ENCODE measurements at places on chromosomes 7 and 10.

DNA sequence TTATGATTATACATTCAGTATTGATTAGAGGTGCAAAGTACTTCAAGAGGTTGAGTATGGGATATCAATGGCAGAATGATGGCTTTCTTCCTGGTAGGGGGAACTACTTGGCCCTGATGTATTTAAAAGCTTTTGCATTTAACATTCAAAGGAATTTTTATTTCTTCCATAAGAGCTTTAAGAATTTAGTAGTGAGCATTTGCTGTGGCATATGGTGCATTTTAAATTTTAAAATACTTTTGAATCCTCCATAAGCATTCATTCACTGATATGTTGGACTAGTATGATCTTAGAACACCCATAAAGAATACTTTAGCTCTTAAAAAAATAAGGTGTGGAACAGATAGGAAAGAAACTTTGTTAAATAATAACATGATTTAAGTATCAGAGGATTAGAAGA is 191.9 kb upstream of the PPP1R3A start:
- DNase-seq = no peak

DNA sequence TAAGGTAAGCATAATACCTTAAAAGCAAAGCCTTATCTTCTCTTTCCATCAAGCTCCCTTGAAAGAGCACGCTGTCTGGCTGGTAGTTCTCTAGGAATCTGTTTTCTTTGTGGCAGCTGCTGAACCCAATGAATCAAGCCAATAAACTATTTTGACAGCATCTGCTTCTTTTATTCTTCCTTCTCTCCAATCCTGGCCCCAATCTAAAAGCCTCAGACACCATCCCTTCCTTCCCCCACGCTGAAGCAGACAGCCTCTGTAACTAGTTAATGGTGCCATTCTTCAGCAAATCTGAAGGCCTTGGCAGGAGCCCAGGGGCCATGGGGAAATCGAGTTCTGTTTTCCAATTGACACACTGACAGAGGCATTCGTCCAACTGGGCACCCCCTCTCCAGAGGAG is 186.6 kb upstream of the LYZL1 start:
- DNase-seq = no peak

DNA sequence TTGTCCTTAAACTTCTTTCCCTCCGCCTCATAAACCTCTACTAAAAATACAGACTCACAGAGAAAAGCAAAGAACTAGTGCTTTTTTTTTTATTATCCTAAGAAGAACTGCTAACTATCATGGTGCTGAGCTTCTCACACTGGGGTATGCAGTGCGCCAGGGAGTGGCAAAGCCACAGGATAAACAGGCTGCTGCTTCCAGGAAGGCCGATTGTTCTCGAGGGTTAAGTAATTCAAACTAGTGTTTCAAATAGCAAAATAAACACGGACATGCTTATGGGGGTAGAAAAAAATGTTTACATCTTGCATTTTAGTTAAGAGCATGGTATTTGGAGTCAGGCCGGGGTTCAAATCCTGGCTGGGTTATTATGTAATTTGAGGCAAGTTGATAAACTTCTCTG is 157.0 kb downstream of the TAX1BP1 start:
- DNase-seq = no peak

DNA sequence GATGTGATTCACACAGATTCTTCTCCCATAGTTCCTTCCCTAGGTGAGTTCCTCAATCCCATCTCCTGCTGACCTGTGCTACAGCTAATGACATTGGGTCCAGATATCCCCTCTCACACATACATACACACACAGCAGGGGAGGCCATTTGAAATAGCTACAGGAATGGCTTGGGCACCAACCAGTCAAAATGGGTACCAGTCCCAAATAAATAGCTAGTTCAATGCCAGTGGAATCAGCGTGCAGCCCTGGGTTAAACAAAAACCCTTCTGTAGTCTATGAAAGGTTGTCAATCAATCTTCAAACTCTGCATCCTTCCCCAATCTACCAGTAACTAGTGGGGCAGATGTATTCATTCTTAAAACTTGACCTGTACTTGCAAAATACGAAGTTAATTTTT is 9.3 kb downstream of the PNLIPRP2 start:
- no peak for DNase-seq

- no peak for DNase-seq
Observed at GRCh38 chr10:132591166-132591971, 53.8 kb downstream of the INPP5A start.

DNA sequence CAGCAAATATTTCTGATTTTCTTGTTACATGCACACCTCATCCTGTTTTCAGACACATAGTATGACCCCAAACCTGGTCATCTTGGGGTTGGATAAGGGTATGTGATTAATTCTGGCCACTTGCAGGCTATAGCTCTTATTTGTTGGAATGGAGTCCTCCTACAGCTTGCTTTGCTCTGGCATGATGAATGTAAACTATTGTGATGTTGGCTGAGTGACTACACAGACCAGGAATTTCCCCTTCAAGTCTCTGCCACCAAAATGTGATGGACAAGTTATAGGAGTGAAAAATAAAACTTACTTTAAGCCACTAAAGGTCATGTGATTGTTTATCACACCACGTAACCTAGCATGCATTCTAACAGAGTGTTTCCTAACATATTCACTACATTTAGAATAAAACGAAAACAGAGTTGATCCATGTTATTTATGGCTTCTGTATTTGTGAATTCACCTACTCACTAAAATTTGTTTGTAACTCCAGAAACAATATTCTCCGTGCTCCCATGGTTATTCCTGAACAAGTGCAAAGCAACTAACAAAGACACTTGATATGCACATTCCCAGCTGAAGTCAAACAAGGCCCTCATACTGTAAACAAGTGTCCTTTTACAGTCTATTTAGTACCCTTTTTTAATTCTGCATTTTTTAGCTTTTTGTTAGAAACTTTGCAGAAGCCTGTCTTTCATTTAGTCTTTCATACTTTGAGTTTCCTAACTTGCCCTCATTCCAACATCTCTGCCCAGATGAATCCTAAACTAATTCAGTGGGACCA is 599.2 kb upstream of the PCDH15 start:
- DNase-seq = no peak

DNA sequence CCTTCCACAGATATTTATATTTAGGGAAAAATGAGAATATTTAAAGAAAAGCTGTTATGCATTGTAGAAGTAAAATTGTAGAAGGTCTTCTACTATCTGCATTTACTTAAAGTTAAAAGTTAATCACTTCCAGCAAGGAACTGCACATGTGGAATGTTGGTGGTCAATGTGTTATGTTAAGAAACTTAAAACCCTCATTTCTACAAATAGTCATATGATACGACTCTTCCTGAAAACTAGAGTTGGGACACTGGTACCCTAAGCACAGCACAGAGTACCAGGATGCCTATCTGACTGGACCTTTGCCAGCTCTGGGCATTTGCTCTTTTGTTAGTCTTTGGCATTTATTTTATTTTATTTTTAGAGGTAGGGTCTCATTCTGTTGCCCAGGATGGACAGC is 524.2 kb upstream of the GALNT17 start:
- DNase-seq = no peak

DNA sequence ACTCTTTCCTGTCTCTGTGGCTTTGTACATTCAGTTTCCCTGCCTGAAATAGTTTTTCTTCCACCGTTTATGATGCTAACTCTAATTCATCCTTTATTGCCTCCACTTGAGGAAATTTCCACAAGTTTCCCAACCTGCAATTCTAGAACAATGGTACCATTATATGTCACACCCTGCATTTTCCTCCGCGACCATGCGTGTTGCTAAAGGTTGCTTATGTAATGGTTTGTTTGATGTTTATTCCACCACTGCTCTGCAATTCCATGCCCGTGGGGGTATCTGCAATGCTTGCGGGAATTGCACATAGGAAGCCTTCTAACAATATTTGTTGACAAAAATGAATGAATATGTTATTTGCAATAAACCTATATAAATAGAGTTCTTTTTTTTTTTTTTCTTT is 69.5 kb upstream of the ST8SIA6 start:
- no peak for DNase-seq

GRCh38 chr7:138400400-138400886 is 59.6 kb upstream of the TRIM24 start:
- no peak for DNase-seq

GRCh38 chr7:159016591-159016990 is 128.1 kb downstream of the VIPR2 start:
- DNase-seq = no peak

DNA sequence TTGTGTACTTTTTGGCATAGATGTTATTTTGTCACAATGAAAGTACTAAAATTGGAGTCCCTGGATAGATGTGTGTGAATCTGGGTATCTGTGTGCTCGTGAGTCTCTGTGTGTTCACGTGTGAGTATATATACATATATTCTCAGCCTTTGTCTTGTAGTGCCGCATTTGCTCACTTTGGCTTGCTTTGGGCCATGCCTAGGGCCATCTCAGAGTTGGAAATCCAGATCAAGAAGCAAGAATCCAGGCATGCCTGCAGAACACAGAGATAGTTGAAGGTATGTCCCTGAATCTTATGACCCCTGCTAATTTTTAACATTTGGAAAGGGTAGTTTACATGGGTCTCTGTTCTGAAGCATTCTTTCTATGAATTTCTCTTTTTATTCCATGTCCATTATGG is 208.7 kb downstream of the PHTF2 start:
- DNase-seq = no peak

GRCh38 chr7:147923841-147924240 is 666.7 kb upstream of the C7orf33 start:
- DNase-seq = no peak

GRCh38 chr7:84970670-84971069 is 216.2 kb downstream of the SEMA3D start:
- no peak for DNase-seq

- DNase-seq = no peak
Observed at GRCh38 chr7:37441386-37441760, 7.3 kb downstream of the ELMO1 start.

- peak; percentile 27 for DNase-seq
Observed at GRCh38 chr7:139035586-139036353, at the start of gene ZC3HAV1L. Gene ZC3HAV1L, minus strand, starts transcription at chr7:139036042. Its CDS starts 25 bp downstream, at chr7:139036017.

GRCh38 chr7:95190515-95190914 is 133.8 kb downstream of the PON1 start:
- no peak for DNase-seq

- DNase-seq = no peak
Observed at GRCh38 chr7:57417736-57418135, 32.2 kb upstream of the ZNF716 start.

- DNase-seq = no peak
Observed at GRCh38 chr7:109751241-109751640, 1181.6 kb downstream of the DNAJB9 start.

DNA sequence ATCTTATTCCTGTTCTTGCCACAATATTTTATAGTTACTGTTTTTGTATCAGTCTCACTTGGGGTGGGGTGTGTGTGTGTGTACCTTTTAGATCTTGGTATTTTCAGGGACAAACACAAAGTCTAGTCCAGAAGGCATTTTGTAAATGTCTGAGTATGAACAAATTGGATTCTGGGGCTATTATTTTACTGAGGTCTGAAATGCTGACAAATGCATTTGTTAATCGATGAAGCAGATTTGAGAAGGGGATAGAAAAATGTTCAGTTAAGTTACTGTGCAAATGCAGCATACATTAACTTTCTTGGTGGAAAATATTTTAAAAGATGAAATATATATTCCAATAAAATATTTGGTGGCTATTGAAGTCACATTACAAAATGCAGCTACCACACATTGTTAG is 267.4 kb downstream of the EXOC4 start:
- DNase-seq = no peak

- no peak for DNase-seq
Observed at GRCh38 chr7:105473163-105473562, 48.9 kb downstream of the PUS7 start.

- DNase-seq = no peak
Observed at GRCh38 chr7:5634107-5634950, 147.1 kb downstream of the RNF216 start.

GRCh38 chr10:98675902-98676301 is 229.2 kb upstream of the HPS1 start:
- DNase-seq = no peak

DNA sequence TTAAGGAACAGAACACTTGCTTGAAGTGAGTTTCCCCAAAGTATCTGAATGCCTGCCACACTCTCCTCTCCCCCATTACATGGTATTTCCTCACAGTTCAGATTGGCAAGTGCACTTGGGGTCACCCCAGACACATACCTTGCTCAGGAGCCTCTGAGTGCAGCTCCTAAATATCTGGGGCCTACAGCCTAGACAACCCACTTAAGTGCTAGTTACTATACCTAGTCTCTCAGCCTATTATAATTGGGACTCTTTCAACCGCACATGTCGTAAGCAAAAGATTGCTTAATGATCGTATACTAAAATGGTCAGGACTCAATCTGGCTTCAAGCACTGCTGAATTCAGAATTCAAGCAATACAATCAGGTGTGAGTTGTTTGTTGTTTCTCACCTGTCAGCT is 19.9 kb downstream of the TMEM176B start:
- no peak for DNase-seq

DNA sequence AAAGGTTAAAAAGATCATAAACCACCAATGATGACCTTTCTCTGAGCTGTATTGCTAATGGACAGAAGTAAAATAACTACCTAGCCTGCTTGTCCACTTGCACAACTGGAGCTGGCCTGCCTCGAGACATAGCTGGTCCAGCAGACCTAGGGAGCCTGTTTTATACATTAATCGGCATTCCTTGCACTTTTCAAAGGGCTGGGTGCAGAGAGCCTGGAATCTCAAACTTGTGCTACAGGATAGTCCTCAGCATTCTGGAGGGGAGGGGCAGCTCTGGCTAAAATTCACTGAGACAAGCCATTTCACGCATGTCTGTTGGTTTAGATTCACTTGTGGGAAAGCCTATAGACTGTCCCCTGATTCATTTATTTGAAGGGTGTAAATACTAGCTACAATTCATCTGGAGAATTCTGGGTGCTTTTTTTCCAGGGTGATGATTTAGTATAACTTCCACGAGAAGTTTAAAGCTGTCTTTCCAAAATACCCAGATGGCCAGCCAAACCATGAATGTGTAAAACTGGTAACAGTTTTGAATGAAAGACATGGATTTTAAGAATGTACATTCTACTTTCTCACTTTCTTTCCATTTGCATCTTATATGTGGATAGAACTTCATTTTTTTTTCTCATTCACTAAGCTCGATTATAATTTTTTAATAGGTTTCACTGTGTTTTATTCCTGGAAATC is 389.4 kb downstream of the KCNMA1 start:
- no peak for DNase-seq

DNA sequence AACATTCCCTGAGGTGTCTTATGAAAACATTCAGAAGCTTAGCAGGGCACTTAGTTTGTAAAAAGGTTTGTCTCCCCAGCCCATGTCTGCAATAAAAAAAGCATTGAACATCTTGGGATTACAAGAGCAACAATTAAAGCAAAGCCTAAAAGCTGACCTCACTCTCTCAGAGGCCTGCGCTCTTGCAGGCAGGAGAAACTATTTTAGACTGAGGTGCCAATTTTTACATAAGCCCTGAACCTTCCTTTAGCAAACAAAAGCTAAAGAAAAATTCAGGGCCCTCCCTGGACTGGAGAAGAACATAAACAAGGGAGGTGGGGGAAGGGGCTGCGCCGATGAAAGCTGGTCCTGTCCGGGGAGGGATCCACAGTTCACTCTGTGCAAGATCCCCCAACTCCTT is 312.7 kb upstream of the RNF32 start:
- DNase-seq = no peak

- DNase-seq = no peak
Observed at GRCh38 chr7:154914996-154915380, 87.9 kb downstream of the PAXIP1 start.

All from NCI-H1417 treated with DMSO at 0.1 percent for 48 hours (cell line).